ENCODE measurements at places on chromosomes 7 and 10.

GRCh38 chr7:55534262-55534915 lies 37.9 kb downstream of the VOPP1 start:
- DNase-seq = no peak

- no peak for DNase-seq
Measured at GRCh38 chr7:152587366-152587765, 88.6 kb downstream of the XRCC2 start.

GRCh38 chr10:62960416-62960815 lies 144.2 kb upstream of the EGR2 start:
- no peak for DNase-seq

DNA sequence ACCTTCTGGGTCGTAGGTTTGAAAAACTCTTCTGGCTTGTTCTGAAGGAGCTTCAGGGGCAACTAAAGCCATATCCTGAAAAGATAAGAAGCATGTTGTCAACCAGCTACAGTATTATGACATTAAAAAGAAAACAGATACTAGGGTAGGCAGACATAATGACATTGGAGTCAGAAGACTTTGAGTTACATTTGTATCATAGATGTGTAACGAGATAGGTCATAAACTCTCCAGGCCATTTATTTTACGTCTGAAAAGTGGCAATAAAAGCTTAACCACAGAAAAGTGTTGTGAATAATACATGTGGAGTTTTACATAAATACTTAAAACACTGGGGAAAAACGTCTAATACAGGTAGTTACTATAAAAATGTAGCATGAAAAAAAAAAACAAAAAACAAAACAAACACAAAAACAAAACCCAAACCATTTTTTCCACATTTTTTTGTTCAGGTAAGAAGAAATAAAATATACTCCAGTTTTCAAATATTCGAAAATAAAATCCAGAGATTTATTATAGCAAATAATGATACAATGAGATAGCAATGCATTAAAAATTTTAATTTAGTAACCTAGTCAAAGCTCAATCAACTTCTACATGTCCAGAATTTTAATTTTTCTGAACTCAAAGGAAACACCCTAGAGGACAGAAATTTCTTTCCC lies 64.1 kb downstream of the MINDY3 start:
- DNase-seq = no peak

GRCh38 chr7:129877146-129877792 lies 75.5 kb downstream of the UBE2H start:
- DNase-seq = no peak

- peak; percentile 23 for DNase-seq
Measured at GRCh38 chr10:85606401-85606800, 760.2 kb downstream of the GRID1 start.

DNA sequence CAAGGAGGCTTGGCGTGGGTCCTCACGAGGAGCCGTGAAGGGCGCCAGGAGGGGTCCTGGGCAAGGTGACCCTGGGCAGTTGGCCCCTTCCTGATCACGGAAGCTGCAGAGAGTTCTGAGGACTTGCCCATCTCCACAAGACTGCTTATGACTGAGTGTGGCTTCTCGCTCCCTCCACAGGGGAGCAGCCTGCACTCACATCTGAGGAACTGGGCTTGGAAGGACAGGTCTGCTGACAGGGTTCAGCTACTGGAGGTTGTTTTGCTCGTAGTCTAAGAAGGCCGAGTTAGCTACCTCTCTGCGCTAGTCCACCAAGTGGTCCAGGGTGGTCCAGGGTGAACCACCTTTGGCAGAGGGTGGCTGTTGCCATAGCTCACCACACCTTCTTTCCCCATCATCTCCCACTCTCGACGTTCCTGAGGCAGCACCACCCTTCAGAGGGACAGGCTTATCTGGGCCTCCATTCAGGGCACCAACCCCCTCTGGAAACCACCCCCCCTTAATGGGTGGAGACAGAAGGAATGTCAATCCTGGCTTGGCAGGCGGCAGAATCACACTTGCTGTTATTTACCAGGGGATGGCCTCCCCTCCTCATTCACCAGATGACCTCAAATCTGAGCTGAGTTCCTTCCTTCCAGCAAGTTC lies 38.2 kb downstream of the FAM53B start:
- no peak for DNase-seq

GRCh38 chr7:130758429-130759056 lies 24.5 kb upstream of the KLF14 start:
- DNase-seq = no peak

DNA sequence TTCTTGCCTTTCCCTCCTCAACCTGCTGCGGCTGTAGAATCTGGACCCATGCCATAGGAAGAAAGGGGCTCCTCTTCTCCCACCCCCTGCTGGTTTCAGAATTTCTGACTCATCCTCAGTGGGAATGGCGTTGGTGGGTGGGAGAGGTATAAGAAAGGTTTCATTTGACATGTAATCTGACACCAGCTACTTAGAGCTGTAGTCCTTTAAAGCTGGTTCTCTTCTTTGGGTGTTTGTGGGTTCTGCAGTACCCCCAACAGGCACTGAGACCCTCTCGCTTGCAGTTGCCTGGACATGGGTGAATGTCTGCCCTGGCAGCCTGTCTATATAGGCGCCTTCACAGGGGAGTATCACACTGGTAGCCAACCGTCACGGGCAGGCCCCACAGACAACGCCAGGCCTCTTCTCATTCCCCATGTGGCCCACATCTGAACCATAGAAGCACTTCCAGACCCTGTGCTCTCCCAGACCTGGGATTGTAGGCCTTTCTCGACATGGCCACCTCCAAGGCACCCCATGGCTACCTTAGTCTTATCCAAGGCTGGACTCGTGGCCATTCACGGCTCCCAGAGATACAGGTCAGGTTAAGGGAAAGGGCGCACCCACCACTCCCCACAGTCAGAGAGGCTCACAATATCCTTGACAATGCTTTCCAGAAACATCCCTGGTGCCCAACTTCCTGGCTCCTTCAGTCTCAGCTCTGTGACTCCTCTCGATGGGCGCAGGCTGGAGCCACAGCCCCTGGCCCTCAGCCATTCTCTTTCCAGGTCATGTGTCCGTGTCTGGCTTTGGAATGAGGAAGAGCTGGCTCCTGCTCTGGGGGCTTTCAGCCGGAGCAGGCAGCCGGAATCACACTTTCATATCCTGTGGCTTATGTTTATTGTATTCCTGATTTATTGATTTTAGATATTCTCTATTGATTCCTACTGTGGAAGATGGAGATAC lies 17.5 kb downstream of the ZNF862 start:
- no peak for DNase-seq

- DNase-seq = peak; percentile 95
Measured at GRCh38 chr7:17298102-17298839, at the start of gene AHR. AHR (plus strand) TSS chr7:17298652; CDS start chr7:17299265, 613 bp downstream.

DNA sequence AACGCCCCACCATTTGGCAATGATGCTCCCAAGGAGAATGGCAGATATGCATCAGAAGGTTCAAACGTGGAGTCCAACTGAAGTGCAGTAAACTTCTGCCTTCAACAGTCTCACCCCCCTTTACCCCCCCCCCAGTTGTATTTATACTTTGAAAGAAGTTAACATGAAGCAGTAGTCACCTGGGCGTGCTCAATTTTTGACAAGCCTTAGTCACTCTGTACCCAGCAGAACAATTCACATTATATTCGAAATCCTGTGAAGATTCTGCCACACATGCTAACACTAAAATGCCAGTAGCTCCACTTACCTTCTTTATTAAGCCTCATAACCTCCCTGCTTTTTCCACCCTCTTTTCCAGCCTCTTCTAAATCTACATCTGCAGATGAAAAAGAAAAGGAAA lies 894 bp downstream of the ATXN7L1 start:
- DNase-seq = no peak

DNA sequence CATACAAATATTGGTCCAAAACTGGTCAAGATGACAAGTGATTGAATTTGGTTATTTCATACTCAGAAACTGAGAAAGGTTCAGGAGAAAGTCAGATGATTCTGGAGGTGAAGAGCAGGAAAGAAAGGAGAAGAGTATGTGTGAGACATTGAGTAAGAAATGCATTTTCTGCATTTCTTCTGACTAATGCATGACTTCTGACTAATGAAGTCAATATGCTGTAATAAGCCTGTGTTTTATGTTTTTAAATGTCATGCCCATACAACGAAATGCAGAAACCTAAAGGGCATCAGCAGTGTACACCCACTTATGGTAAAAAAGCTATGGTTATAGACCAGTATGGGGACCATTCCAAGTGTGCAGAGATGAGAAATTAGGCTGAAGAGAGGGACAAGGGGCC lies 1227.8 kb upstream of the SORCS1 start:
- no peak for DNase-seq

DNA sequence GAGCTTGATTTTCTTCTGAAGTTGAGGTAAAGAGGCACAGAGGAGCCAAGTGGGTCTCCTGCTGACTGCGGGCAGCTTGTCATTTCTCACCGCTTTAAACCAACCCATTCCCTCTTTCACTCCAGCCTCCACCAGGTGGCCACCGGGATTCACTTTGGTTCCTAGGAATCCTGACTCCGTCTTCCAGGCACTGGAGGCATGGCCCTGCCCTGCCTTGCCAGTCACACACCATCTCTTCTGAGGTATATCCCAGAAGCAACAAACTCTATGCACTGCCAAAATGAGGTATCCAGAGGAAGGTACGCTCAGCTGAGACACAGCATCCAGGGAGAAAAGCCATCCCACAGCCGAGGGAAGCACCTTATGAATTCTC lies 280.8 kb downstream of the TNS3 start:
- no peak for DNase-seq

GRCh38 chr7:46784732-46785131 lies 797.2 kb downstream of the TNS3 start:
- no peak for DNase-seq

GRCh38 chr10:29643771-29644501 lies 9.2 kb upstream of the SVIL start:
- no peak for DNase-seq

DNA sequence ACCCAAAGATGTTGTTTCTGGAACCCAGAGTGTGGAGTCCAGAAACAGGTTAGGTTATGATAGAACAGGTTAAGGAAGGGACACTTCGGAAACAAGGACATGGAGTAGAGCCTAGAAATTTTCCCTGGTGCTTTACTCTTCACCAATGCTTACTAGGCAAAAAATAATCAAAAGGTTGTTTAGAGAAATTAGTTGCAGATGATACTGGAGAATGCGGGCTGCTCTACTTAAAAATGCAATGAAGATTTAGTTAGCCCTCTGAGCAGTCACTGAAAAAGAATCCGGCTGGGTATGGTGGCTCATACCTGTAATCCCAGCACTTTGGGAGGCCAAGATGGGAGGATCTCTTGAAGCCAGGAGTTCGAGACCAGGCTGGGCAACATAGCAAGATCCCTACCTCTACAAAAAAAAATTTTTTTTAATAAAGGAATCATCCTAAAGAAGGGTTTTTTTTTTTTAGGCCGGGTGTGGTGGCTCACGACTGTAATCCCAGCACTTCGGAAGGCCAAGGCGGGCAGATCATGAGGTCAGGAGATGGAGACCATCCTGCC lies 3.3 kb upstream of the UBE2H start:
- DNase-seq = no peak

Data from ureter (tissue), 1 donor.